ENCODE measurements at places on chromosomes 13 and 19.

- no peak for DNase-seq
Observed at GRCh38 chr13:76825430-76825829, 60.8 kb downstream of the KCTD12 start.

DNA sequence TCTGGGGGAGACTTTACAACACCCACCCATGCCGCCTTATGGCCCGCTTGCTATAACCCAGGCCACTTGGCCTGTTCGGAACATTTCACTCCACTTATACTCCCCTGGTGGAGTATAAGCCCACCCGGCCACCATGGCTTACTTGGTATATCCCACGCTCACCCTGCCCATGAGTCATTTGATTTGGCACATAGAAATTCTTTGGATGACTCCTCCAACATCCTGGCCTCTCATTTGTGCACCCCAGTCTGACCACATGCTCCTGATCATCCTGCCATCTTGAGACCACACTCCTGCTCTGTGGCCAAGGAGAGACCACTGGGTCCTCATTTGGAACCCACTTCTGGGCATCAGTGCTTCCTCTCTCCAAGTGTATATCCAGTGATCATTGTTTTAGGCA lies 5.2 kb downstream of the SPACA6 start:
- DNase-seq, result no peak

DNA sequence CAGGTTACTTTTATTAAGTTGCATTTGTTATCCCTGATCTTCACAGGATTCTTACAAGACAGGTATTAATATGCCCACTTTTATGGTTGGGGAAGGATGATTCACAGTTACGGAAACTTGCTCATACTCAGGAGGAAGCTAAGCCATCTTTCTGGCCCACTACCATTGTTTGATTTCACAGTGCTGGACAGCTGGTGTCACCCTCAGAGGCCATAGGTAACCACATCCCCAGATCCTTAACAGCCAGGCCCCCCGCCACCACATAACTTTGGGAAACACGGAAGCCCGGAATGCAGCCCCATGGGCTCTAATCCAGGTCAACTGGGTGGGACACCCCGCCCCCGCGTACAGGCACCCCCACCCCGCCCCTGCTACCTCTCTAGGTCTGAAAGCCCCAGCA lies 119.7 kb downstream of the IRS2 start:
- no peak for DNase-seq

DNA sequence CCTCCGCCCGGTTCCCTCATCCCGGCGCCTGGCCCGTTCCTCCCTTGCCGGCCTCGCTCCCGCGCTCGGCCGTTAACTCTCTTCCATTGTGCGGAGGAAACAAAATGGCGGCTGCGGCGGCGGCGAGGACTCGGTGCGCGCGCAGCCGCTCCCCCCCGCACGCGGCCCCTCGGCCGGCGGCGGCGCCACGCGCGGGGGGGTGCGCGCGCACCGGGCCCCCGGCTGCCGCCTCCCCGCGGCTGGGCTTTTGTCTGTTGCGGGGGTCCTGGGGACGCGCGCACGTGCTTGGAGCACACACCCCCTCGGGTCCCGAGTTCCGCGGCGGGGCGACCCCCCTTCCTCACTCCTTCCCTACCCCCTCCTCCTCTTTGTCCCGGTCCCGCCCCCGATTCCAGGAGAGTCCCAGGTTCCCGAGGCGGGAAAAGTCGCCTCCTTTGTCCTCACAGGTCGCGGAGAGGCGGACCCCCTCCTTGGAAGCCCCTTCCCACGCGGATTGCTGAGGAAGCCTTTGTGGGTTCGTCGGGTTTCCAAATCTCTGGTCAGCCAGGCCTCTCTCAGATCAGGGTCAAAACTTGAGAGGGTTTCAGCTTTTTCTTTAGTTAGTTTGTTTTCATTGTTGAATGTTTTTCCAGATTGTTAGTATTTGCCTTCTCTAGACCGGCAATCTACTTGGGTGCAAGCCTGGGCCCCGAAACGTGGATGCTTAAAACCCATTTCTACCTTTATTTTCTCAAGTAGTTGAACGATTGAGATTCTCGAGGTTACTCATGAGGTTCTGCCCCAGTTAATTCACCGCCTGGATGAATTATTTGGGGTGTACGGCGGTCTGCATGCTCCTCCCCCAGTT lies 687 bp downstream of the ILF3 start:
- DNase-seq, result peak; percentile 55

GRCh38 chr19:6739883-6740588 lies 556 bp downstream of the TRIP10 start:
- no peak for DNase-seq

- no peak for DNase-seq
Observed at GRCh38 chr19:13054626-13055212, 47.9 kb downstream of the LYL1 start.

DNA sequence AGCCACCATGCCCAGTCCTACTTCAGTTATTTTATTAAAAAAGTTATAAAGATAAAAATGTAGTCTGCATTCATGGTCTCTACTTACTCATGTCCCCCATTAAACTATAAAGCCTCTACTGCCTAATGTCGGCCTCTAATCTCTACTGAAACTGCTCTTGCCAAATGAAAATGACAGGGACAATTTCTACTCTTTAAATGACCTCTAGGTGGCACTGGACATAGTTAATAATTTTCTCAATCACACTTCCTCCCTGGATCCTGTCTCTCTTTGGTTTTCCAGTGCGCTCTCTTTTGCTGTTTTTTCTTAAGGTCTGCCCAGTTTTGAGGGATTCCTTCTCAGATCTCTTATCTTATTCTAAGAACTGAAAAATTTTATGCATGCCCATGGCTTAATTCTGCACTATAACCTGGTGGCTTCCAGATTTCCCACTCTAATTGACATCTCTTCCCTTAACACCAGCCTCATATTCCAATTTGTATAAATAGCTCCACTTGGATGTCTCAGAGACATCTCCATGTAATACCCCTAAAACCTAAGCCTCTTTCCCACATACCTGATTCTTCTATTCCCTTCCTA lies 54.3 kb downstream of the MTMR6 start:
- DNase-seq, result no peak

DNA sequence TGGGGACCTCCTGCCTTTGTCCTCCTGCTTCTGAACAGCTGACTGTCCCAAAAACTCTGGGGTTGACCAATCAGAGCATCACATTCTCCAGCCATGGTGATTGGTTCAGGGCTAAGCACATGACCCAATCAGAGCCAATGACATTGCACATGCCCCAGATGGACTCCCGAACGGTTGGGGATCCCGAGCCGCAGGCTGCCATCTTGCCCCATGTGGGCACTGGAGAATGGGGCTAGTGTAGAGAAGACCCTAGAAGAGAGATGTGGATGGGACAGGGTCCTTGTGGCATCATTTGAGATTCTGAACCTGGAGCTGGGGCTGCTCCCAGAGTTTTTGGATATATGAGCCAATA lies 31.3 kb upstream of the PEPD start:
- DNase-seq, result no peak

DNA sequence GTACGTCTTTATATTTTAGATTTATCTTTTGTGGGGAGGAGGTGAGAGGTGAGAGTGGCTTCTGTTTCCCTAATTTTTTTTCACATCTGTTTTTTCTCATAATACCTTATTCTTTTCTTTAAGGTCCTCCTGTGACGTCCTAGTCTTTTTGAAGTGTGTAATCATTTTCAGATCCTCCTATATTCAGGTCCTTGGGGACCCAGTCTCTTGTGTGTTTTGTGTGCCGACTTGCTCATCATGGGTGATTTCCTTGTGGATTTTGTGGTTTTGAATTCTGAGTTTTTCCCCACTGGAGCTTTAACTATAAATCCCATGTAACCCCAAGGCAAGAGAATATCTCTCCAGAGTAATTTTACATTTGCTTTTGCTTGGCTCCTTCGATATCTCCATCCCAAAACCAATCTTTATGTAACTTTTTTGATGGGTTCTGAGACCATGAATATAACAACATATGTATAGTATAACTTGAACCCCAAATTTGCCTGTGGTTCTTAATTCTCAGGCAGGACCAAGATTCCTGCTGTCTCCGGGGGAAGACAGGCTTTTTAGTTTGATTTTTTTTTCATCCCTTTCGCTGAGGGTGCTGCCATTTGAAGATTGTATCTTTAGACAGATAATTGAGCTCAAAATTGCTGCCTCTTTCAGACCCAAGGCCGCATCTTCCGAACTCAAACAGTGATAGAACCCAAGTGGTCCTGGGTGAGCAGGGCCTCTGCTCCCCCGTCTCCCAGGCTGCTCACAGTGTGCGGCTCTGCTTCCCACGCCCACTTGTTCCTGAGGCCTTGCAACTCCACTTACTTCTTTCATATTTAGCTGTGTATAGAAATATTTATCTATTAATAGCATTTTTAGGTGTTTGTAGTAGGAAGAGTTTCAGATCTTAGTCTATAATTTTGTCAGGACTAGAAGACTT lies 59.1 kb upstream of the GPR183 start:
- DNase-seq, result no peak

DNA sequence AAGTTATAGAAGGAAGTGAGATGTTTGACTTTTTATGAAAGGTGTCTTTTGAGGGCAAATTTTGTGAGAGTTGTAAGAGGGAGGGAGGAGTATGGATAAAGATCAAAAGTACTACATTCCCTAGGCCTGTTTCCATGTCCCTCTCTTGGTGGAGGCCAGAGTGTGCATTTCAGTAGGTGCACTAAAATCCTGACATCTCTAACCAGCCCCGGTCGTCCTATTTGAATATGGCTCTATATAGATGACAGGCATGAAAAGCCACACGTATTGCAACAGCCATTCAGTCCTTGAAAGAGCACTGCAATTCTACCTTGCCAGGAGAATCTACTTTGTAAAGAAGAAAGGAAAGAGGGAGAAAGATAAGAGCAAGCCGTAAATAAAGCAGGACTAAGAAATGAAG lies 510.1 kb downstream of the IRS2 start:
- no peak for DNase-seq

GRCh38 chr19:33859016-33859415 lies 62.3 kb downstream of the KCTD15 start:
- no peak for DNase-seq

GRCh38 chr13:42272115-42272803 lies at the start of gene AKAP11:
TSS of gene AKAP11 (plus strand) at chr13:42272152. CDS start at chr13:42286349, 14,197 bp downstream.
- peak; percentile 68 for DNase-seq

DNA sequence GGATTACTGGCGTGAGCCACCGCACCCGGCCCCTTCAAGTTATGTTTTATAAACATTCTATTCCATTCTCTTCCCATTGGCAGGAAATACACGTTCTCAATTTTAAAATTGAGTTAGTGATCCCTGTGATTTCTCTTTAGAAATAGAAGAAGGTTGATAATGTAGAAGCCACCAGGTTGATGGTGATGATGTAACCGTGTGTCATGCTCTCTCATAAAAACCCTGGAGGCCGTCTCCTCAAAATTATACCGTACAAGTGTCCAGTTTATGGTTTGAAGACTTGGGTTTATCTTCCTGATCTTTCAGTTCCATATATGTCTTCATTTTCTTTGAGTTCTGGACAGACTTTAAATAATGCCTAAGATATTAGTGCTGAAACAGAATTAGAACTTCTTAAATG lies 32.2 kb downstream of the COG3 start:
- no peak for DNase-seq

DNA sequence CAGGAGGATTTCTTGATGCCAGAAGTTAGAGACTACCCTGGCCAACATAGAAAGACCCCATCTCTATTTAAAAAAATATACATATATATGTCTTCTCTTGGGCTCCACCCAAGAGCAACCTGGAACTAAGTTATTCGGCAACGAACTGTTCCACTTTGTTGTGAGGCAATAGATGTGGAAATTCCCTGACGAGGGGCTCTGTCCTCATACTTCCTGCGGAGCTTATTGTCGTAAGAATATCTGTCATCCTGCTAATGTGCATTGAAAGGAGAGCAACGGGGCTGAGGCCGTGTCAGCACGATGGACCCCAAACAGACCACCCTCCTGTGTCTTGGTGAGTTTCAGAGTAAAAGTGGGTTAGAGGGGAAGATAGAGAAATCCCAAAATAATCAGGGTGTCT lies at the start of gene FCAR:
Gene FCAR, plus strand, starts transcription at position 246 of the 400 bp plus-strand sequence. Its CDS starts 55 bp downstream, at position 301.
- DNase-seq, result no peak

DNA sequence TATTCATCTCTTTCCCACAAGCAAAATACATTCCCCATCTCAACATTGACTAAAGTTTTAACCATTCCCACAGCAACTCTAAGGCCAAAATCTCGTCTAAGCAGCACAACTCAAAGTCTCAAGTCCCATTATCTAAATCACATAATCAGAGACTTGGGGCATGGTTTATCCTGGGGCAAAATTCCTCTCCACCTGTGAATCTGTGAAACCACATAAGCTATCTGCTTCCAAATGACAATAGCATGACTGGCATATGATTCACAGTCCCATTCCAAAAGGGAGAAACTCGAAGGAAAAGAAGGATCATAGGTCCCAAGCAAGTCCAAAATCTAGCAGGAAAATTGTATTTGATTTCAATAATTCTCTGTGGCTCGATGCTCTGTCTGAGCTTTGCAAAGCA lies 73.0 kb downstream of the ANKRD10 start:
- no peak for DNase-seq

DNA sequence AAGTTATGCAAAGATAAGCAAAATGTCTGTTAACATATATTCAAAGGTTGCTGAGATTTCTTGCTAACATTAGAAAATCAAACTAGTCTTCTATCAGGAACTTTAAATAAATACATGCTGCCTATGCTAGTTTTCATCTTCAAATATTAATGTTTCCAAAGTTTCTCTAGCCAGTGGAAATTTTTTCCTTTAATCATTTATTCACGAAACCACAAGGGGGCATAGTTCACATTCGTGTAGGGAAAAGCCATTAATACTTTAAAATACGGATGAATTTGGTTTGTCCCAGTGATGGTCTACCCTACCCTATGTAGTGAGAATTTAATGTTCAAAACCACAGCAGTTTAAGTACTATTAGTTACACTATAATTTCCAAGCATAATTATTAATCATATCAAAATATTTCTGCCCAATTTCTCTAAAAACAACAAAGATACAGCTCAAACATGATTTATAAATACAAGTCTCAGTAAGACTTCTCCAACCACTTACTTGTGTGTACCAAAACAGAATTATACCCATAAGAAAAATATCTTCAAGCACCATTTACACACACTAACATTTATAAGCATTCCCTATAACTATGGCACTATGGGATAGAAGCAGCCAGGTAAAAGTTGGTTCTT lies 16.2 kb downstream of the NUFIP1 start:
- DNase-seq, result no peak

- no peak for DNase-seq
Observed at GRCh38 chr19:51354742-51355148, 11.4 kb downstream of the ETFB start.

DNA sequence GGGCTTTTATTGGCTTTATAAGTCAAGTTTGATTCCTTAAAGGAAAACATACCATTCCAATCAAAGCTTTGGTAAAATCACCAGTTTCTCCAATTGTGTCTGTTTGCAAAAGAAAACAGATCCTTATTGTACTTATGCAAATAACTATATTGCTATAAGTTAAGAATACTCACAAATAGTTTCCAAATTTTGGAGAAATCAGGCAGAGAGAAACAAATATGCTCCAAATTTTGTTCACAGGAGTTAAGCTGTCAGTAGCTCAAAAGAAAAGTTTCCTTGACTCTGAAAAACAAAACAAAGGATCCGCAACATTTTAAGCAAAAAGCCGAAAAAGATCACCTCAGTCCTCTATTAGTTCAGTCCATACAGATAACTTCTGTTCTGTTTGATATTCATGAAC lies 19.2 kb upstream of the IGFL4 start:
- no peak for DNase-seq

GRCh38 chr13:21999666-22000065 lies 328.8 kb downstream of the FGF9 start:
- no peak for DNase-seq

- DNase-seq, result peak; percentile 81
Observed at GRCh38 chr13:31951215-31951678, 80.3 kb upstream of the FRY start.
